ENCODE measurements at places on chromosomes 7 and 10.

GRCh38 chr7:47326808-47327207 lies 255.1 kb downstream of the TNS3 start:
- DNase-seq: no peak

DNA sequence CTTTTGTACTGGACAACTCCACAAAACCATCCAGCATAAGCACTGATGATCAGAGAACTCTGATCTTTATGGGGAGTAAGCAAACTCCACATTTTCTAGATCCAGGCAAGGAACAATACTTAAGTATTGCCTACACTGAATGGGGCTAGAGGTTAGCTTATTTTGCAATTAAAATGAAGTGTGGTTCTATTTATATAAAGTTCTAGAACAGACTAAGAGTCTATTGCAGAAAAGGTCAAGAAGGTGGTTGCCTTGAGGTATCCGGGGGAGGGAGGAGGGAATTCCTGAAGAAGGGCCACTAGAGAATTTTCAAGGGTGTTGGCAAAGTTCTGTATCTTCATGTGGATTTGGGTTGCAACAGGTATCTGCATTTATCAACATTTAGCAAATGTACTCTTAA lies 477.9 kb downstream of the PLXNA4 start:
- no peak for DNase-seq

DNA sequence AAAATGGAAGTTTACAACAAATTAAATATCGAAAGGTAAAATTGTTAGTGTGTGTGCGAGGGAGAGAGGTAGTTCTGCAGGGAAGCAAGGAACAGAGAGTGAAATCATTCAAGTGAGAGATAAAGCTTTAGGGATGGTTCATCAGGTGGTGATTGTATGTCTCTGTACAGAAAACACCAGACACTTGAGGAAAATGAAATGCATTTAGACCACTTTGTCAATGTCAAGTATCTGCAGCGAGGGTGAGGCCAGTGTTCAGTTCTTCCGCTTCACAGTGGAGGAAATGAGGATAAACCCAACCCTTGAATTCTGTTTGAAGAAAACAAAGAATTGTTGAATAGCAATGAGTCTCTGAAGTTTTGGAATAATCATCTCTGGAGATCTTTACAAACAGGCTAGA lies 14.4 kb upstream of the ITGB1 start:
- no peak for DNase-seq

- DNase-seq: no peak
Measured at GRCh38 chr10:77492368-77492994, 145.1 kb downstream of the KCNMA1 start.

Measured in stimulated activated CD4-positive, alpha-beta T cell treated with anti-CD3 and anti-CD28 coated beads, Interleukin-12 subunit alpha, Interleukin-12 subunit beta, amount 100 ng/mL, for 48 hours (primary cell).